Activated naive CD4-positive, alpha-beta T cell treated with anti-CD3 and anti-CD28 coated beads, Interleukin-2, amount 50 U/mL, for 72 hours (primary cell): ENCODE measurements at places on chromosomes 3 and 15. TPM values are rescaled to one million over a fixed set of nuclear protein-coding genes. Genes with fewer than 3 reads are reported as not detected.

DNA sequence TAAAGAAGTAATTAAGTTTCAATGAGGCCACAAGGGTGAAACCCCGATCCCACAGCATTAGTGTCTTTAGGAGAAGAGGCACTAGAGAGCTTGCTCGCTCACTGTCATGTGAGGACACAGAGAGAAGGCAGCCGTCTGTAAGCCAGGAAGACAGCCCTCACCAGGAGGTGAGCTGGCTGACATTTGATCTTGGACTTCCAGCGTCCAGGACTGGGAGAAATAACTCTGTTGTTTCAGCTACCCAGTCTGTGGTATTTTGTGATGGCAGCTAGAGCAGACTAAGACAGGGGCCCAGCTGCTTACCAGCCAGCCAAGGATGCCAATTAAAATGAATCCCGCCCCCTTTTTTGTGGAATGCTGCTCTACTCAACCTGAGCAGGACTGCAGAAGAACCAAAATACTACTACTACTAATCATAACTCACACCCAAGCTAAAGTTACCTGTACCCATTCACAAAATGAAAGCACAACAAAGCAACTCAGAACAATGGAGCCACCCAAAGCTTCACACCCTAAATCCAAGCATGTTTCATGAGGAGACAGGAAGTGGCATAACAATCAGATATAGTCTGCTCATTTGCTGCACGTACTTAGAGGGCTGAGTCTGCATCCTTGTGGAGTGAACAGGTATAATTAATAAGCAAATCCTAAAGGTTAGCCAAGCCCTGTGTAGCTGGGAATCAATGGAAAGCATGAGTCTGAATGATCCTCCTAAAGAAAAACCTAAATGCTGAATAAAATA lies 35.6 kb upstream of the RHCG start:
- DNase-seq, result no peak

DNA sequence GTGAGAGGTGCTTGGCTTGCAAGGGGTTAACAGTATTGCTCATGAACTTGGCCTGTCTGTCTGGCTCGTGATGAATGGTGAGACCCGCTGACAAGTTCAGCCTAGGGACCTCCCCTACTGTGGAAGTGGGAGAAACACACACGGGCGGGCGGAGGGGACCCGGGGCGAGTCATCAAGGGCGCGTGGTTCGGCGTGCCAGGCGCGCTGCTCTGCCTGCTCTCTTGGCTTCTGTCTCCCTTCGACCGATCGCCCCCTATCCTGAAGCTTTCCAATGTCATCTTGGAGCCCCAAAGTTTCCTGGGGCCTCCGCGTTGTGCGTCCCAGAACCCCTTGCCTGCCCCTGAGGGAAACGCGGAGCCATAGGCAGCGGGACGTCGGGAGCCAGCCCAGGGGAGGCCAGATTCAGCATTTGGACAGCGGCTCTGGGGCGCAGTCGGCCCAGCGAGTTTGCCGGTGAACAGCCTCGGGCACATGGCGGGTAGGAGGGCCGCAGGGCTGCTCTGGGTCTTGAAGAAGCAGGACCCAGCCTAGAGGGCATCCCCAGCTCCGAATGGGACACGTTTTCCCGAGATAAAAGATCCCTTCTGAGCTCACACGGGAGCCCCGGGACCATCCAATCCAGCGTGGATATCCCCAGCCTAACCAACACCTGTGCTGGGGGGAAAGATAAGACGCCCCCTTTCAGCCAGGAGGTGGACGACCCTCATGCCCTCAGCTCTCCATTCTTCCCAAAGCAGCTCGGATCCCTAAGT lies 27.0 kb upstream of the POLG start:
- DNase-seq, result peak; percentile 72

GRCh38 chr15:95503640-95504225 lies 826.8 kb upstream of the NR2F2 start:
- peak; percentile 7 for DNase-seq

GRCh38 chr3:14283813-14284438 lies 105.3 kb downstream of the LSM3 start:
- DNase-seq, result no peak

DNA sequence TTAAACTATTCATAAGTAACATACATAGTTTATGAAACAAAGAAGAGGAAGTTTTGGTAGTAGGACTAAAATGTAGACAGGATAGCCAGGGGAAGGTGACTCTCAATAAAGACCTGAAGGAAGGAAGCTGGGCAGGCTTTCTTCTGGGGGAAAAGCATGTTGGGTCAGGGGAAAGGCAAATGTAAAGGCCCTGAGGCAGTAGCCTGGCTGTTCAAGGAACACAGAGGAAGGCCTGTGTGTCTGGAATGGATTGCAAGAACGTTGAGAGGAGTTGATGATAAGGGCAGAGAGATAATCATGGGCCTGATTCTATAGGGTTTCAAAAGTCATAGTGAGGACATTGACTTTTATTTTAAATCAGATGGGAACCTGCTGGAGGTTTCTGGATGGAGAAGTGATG lies 167.6 kb downstream of the SNRK start:
- DNase-seq, result no peak

Gene TGM5
- not detected for total RNA-seq

Gene GRM7
- total RNA-seq, result not detected
